ENCODE measurements at places on chromosomes 4 and X.

DNA sequence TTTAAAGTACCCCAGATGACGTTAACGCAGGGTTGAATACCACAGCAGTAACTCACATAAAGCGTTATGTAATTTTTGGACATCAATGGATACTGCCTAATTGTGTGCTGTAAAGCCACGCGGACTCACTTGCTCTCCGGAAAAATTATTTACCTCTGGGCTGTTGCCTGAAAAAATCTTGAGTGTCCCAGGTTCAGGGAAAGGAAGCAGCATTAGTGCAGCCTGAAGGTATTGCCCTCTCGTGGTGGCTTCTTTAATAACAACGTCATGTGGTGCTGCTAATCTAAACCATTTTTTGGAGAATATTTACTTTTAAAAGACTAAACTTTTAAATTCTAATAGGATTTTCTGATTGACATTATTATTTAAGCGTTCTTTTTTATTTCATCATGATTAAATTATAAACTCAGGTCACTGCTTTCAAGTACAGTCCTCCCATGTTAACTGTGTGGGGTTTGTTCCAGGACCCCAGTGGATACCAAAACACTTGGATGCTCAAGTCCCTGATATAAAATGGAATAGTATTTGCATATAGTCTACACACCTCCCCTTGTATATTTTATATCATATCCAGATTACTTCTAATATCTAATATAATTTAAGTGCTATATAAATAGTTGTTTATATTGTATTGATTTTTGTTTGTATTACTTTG is 384.8 kb downstream of the FAM133A start:
- DNase-seq = no peak

- no peak for DNase-seq
These were observed 1869.7 kb downstream of the PCDH7 start for GRCh38 chr4:32589853-32590252.

DNA sequence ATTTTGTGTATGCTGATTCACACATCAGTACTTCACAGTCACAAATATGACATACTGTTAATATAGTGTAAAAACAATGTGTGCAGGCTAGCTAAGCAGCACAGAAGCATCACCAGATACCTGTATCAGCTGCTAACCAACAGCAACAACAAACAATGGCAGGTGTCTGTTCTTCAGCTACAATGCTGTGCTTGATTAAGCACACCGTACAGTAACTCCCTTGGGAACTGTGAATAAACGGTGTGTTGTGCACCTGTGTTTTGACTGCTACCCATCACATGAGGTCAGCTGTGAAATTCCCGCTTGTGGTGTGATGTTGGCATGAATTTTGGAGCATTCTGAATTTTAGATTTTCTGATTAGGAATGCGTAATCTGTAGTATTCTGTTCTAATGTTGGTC is 379.7 kb upstream of the FAT1 start:
- DNase-seq = no peak

- no peak for DNase-seq
These were observed 34.6 kb downstream of the NBDY start for GRCh38 chrX:56763556-56764152.
